ENCODE measurements at places on chromosomes 2 and 18.

- DNase-seq, result no peak
Measured at GRCh38 chr2:55013936-55014335, 36.3 kb downstream of the RTN4 start.

DNA sequence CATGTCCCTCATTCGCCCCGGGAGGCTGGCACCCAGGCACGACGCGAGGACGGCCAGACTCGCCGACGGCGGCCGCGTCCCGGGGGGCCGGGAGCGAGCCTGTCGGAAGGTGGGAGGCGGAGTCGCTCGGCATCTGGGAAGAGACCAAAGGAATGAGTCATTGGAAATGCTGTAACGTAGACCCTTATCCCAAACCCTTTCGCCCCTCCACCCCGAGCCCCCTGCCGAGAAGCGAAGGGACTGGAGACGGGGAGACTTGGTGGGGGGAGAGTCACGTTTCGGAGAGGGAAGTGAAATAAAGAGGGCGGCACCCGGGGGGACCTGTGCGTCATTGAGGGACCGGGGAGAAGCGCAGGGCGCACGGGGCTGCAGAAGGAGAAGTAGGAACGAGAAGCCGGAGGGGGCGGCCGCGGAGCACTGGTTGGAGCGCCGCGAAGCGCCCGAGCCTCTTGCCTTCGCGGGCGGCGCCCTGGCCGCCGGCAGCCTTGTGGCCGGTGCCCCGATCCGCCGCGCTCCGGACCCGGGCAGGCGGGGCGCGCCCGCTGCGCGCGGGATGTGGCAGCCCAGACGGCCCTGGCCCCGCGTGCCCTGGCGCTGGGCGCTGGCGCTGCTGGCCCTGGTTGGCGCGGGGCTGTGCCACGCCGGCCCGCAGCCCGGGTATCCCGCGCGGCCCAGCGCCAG is at the start of gene EMILIN2:
Gene EMILIN2 (plus strand): TSS at position 371 of the 681 bp plus-strand sequence. CDS start 183 bp downstream, at position 554.
- DNase-seq, result peak; percentile 57

DNA sequence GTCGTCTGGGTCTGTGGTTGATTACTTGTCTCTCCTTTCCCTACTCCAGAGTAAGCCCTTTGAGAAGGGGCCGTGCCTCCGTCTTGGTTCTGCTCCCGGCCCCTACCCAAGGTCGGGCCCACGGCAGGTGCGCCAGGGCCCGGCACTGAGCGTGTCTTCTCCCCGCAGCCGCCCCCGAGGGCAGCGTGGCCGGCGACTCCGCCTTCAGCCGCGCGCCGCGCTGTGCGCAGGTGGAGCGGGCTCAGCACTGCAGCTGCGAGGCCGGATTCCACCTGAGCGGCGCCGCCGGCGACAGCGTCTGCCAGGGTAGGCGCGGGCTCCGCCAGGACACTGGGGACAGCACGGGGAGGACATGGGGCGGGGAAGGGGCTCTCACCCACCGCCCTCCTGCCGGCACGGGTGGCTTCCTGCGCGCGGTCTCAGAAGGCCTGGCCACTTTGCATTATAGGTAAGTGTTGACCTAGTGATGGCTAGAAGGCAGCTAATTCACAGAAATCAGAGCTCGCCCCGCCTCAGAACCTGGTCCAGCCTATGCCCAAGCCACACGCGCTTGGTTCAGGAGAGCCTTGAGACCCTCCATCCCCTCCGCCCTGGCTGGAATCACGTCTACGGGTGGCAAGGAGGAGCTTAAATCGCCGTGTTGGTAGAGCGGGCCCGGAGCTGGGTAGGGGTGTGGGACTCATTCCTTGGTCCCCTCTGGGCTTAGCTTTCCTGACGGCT is 43.5 kb downstream of the FBLN7 start:
- DNase-seq, result no peak

- DNase-seq, result peak; percentile 22
Measured at GRCh38 chr2:99481941-99482340, 7.9 kb downstream of the REV1 start.

GRCh38 chr2:36753706-36754221 is 57.3 kb downstream of the VIT start:
- DNase-seq, result no peak

DNA sequence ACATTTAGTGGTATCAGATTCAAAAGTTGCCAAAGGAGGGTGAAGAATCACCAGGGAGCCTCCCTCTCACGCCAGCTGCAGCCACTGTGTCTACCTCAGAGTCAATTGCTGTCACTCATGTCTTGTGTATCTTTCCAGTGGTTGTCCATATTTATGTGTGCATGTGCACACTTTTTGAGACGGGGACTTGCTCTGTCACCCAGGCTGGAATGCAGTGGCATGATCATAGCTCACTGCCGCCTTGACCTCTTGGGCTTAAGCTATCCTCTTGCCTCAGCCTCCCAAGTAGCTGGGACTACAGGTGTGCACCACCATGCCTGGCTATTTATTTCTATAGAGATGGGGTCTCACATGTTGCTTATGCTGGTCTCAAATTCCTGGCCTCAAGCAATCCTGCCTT is 4.0 kb downstream of the MOCOS start:
- no peak for DNase-seq

DNA sequence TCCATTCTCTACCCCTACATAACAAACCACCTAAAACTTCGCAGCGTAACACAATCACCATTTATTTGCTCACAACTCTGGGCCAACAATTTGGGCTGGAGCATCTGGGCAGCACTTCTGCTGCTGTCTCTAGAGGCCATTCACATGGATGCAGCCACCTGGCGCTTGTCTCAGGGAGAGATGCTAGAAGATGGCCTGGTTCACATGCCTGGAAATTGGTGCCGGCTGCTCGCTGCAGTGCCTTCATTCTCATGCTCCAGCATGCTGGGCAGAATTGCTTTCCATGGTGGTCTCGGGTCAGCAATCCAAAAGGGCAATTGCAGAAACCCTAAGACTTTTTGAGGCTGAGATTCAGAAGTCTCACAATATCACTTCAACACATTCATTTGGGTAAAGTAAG is 157.4 kb downstream of the SUCLG1 start:
- no peak for DNase-seq

DNA sequence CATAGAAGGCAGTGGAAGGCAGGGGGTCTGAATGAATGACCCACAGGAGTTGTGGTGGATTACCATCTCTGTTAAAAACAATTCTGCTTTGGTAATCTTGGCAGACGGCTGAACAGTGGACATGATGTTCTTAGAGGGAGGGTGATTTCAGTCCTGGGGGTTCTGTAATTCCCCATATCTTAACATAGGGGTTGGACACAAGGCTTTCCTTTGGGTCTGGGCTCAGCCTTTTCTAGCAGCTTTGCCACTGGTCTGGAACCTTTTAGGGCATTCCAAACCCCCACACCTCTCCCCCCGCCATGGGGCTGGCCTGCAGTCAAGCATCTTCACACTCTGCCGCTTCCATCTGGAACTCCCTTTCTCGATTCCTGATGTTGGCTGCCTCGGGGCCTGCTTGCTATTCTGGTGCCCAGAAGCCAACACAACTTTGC is 50.3 kb downstream of the RPL37A start:
- no peak for DNase-seq
